ENCODE measurements at places on chromosomes 2 and 18.

- DNase-seq = no peak
Observed at GRCh38 chr2:221780281-221780688, 208.2 kb upstream of the EPHA4 start.

DNA sequence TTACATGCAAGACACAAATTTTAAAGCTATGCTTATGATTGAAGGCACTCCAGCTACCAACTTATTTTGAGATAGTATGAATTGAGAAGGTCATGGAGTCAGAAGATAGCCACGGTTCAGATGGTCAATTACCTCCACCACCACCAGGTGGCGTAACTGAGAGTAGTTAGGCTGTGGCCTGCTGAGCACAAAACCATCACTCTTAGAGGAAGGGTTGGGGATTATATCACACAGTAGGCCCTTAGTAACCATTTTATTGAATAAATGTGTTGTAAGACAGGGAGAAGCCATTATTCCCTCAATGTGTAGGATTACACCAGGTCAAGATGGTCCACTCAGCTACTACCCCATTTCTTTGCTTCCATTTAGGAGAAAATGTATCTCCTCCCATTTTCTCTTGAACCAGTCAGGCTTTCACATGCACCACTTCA lies 18.8 kb downstream of the KLHL41 start:
- peak; percentile 85 for DNase-seq

DNA sequence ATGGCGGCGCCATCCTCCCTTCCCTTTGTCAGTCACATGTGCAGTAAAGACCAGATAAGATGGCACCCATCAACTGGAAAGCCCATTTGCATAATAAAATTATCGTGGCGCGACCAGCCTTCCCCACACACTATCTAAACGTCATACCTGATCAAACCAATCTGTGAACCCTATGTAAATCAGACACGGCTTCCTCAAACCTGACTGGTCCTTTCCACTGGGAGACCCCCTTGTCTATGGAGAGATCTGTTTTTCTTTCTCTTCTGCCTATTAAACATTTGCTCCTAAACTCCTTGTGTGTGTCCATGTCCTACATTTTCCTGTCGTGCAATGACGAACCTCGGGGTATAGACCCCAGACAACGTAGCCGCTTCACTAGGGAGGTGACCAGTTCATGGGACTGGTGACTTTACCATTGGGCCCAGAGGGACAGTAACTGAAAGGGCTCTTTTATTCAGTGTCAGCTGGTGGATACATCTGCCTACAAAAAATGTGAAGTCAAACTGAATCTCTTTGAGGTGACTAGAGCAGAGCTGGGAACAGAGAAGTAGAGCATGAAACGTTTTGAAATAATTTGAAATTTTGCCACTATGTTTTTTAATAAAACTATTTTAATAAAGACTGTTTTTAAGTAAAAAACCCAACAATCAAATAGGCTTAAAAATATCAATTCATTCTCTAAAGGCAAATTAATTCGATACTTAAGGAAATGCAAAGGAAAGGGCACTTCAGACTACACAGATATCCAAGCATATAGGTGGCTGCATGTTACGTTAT lies 87.5 kb downstream of the SOCS6 start:
- no peak for DNase-seq

DNA sequence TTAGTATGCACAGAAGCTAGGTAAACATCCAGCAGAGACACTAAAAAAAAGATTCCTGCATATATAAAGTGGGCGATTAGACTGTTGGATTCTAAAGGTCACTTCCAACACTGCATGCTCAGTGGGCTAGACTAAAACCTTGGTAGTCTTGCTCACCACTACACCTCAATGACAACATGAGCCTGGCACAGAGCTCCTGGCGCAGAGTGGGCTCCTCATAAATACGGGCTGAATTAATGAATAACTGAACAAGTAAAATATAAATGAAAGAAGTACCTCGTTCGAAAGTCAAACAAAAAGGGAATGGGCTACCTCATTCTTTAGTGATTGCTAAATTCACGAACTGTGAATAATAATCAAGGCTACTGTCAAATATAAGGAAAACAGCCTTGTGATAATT lies 185.3 kb downstream of the STK39 start:
- DNase-seq = no peak

- no peak for DNase-seq
Observed at GRCh38 chr2:29544917-29545316, 376.5 kb downstream of the ALK start.

GRCh38 chr2:119202610-119203310 lies 20.9 kb upstream of the STEAP3 start:
- no peak for DNase-seq

DNA sequence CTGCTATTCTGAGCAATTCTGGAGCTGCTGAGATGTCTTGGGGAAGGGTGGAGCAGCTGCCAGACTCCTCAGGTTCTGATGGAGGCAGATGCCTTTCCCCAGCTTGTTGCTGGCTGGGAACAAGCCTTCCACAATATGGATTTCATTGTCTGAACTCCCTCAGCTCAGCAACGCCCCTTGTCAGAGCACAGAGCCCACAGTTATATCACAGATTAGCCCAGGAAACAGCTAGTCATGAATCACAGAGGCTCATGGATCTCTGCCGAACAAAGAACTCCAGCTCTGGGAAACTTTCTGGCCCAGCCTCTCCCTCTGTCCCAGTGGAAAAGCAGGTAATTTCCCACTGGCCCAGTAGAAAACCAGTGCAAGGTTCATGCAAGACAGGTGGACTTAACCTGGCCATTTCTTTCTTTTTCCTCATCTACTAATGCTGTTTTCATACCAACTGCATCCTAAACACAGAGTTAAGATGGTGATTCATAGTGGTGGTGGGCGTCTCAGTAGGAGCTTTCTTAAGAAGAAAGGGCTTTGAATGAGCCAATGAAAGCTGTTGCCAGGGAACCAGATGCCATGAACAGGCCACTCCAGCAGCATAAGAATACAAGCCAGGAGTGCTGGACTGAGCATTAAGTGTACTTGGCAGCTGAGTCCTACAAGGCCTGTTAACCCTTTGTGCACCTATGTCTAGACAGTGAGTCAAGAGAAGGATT lies 8.7 kb upstream of the KIAA2012 start:
- DNase-seq = no peak

DNA sequence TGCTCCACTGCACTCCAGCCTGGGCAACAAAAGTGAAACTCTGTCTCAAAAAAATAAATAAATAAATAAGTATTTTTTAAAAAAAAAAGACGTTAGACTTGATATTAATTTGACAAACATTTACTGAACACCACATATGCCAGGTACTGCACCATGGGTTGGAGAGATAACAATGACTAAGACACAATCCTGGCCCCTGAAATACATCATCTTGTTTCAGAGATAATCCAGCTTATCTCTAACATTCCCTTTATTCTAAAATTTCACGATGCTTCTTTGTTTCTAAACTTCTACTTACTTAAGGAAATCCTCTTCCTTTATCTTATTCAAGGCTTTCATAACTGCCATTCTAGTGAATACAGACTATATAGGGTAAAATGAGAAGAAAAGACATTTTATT lies 55.0 kb upstream of the PEX13 start:
- no peak for DNase-seq

DNA sequence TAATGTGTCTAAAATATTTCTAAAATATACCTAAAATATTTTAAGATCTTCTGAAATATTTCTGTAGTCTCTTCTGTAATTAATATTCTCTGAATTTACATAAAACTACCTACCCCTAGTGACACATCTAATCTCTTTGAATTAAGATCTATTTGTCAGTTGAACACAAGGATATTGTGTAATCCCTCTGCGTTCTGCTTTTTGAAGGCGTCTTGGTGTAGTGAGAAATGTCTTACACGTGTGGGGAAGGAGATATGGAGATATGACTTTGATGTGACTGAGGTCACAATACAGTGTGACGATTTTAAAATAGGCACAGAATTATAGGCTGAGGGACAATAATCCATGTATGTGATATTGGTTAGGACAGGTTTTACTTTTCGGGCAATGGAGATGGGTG lies 79.8 kb downstream of the DOK6 start:
- DNase-seq = no peak

DNA sequence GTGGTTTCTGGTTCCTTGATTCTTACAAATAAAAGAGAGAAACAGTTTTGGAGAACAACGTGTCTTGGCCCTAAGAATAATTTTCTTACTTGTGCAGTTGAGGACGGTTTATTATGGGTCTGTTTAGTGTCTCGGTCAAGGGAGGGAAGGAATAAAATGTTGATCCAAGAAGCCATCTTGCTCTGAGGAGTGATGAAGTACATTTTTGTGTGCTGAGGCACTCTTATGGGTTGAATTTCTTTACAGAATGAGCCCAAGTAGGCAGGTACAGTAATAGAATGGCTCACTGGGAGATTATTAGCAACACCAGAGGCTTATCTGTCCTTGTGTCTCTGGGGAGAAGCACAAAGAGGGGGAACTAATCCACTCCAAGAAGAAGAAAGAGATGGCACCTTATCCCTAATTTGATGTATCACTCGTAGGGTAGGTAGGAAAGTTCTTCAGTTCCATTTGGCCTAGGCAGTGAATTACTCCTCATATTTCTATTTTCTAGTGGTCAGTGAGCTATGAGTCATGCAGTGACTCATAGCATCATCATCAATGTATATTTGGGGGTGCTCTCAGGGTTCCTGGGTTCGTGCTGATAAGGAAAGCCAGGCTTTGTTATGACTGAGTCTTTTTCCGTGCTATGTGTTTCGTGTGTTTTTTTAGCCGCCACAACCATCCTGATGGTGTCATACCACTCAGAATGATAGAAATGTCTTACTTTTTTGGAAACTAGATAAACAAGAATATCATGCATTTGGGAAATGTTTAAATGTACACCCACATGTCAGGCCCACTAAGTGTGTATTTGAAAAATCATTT lies 250.1 kb upstream of the CTAGE1 start:
- DNase-seq = no peak

GRCh38 chr2:130796290-130796689 lies 40.4 kb upstream of the ARHGEF4 start:
- no peak for DNase-seq

GRCh38 chr2:156935616-156936015 lies 321.9 kb upstream of the GALNT5 start:
- no peak for DNase-seq

DNA sequence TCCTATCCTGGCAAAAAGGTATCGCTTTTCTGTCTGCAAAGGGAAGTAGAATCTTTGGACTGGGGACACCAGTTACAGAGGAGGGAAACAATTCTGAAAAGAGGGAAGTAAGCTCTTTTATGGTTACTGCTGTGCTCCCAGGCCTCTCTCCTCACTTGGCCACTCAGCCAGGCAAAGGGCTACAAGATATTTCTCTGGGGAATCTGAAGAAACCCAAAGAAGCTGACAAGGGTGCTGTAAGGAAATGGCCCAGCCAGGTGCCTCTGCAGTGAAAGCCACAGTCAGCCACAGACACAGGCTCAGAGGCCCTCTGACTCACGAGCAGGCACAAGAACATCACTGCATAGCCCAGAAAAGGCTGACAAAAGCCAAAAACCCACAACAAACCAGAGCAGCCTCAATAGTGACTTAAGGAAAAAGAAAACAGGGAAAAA lies 5.8 kb downstream of the HDLBP start:
- no peak for DNase-seq

DNA sequence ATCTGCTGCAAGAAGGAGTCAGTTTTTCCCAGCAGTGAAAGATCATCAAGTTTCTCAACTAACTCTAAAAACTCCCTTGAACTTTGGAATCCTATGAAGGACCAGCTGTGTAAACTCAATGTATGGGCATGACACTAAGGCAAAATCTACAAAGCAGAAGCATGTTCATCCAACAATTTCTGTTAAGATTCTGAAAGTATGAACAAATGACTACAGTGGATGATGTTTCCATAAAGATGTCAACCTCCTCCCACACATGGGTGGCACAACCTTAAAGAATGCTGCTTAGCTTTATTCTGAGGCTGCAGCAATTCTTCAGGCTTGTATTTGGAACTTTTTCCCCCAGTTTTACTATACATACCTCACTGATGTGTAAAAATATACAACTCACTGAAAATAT lies 47.2 kb downstream of the WDR33 start:
- DNase-seq = no peak

- DNase-seq = no peak
Observed at GRCh38 chr2:191385416-191386160, 140.4 kb downstream of the MYO1B start.

GRCh38 chr2:62363166-62363565 lies 142.8 kb downstream of the TMEM17 start:
- DNase-seq = no peak

GRCh38 chr2:12271589-12271984 lies 445.1 kb upstream of the TRIB2 start:
- DNase-seq = no peak

DNA sequence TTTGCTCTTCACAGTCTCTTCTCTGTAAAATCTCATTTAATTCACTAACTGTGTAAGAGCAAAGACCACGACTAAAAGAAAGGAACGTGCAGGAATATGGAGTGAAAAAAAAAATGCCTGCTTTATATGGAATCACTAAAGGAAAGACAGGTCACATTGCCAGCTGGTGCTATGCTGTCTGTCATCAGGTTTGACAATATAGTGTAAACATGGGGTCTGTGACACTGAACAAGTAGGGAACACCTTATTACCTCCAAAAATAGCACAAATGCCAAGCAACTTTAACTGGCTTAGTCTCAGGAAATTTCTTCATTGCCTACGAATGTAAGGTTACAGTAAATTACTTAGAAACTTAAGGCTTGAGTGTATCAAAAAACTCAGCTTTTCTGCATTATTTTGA lies 364.5 kb upstream of the LINC00305 start:
- no peak for DNase-seq

GRCh38 chr2:219297766-219298456 lies 11.3 kb downstream of the PTPRN start:
- peak; percentile 47 for DNase-seq

- DNase-seq = no peak
Observed at GRCh38 chr2:133525090-133525489, 43.2 kb downstream of the NCKAP5 start.

GRCh38 chr2:60489289-60489688 lies 64.2 kb downstream of the BCL11A start:
- no peak for DNase-seq

DNA sequence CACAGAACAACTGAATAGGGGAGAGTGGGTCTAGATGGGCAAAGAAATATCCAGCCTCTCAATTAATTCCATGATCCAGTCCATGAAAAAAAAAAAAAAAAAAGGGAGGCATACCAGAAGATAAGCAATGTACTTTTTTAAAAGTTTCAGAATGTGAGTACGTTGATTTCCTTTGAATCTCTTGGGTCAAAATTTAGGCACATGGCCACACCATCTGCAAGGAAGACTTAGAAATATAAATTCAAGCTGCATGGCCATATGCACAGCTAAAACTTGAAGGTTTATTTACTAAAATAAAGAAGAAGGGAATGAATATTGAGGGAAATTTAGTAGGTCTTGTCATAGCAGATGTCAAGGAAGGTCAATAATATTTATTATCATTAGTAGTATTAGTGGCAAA lies 286.5 kb upstream of the CDH7 start:
- DNase-seq = no peak

- DNase-seq = no peak
Observed at GRCh38 chr2:174004905-174005605, 39.9 kb upstream of the SP3 start.

- DNase-seq = no peak
Observed at GRCh38 chr18:56635007-56635406, 3.4 kb downstream of the TXNL1 start.
